ENCODE measurements at places on chromosomes 13 and 19.

- no peak for DNase-seq
Measured at GRCh38 chr13:19153782-19154450, 27.7 kb downstream of the TUBA3C start.

GRCh38 chr19:12769689-12770088 is 5.7 kb downstream of the HOOK2 start:
- peak; percentile 36 for DNase-seq

DNA sequence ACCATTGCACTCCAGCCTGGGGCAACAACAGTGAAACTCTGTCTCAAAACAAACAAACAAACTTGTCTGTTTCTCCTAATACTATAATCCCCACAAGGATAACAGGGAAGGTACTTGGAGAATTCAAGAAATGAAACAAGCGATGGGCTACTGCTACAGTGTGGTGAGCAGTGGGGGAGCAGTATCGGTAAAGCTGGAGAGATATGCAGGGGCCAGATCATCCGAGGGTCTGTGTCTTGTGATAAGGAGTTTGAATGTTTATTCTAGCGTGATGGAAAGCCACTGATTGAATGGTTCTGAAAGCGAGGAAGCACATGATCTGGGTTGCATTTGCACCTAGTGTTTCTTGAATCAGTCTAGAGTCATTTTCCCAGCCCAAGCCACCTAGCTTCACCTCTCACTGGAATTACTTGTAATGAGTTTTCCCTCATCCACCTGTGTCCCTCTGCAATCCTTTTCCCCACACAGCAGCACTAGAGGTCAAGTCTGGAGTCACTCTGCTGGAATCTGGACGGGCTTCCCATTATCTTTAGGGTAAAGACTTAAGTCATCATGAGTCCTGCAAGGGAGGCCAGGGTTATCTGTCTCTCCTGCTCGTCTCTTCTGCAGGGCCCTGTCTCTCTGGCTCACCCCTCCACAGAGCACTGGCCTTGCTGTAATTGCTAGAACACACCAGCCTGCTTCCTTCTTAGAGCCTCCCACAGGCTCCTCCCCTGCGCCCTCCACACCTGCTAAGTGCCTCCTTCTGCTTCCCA is 162.3 kb downstream of the KLF5 start:
- no peak for DNase-seq

DNA sequence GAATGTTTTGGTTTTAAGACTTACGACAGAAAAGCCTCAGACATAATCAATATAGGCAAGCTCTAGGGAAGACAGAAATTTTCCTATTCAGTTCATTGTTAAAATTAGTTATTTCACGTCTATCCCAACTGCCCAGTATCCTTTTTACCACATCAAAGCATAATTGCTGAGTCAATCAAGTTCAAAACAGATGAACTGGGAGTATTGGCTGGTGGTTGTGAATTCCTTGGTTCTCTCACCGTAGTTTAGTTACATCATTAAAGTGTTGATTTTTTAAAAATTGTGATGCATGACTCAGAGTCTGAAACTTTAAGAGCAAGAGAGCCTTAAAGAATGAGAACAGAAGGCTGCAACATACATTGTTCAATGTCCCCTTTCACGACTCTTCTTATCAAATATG is 143.3 kb upstream of the FREM2 start:
- DNase-seq, result no peak

DNA sequence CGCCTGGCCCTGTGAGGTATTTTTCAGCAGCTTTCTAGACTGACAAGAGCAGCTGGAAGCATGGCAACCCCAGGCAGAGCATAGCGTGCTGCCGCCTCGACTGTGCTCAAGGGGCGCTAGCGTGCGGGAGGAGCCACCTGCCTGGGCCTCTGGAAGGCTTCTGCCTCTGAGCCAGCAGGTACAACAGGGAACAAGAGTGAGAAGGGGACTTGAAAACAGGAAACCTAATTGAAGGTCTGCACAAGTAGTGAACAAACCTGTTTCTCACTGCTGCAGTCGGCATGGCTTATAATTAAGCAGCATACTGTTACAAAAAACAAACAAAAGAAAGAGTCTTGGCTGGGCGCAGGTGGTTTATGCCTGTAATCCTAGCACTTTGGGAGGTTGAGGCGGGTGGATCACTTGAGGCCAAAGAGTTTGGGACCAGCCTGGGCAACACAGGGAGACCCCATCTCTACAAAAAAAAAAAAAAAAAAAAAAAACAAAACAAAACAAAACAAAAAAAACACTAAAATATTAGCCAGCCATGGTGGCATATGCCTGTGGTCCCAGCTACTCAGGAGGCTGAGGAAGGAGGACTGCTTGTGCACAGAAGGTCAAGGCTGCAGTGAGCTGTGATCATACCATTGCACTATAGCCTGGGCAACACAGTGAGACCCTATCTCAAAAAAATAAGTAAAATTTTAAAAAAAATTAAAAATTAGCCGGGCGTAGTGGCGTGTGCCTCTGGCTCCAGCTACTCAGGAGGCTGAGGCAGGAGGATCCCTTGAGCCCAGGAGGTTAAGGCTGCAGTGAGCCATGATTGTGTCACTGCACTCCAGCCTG is 12.6 kb upstream of the GARRE1 start:
- DNase-seq, result no peak

- no peak for DNase-seq
Measured at GRCh38 chr13:70568571-70568970, 460.3 kb upstream of the KLHL1 start.

GRCh38 chr13:20703780-20704458 is 420 bp downstream of the IL17D start:
- peak; percentile 55 for DNase-seq
